ENCODE measurements at places on chromosomes 2 and 18.

DNA sequence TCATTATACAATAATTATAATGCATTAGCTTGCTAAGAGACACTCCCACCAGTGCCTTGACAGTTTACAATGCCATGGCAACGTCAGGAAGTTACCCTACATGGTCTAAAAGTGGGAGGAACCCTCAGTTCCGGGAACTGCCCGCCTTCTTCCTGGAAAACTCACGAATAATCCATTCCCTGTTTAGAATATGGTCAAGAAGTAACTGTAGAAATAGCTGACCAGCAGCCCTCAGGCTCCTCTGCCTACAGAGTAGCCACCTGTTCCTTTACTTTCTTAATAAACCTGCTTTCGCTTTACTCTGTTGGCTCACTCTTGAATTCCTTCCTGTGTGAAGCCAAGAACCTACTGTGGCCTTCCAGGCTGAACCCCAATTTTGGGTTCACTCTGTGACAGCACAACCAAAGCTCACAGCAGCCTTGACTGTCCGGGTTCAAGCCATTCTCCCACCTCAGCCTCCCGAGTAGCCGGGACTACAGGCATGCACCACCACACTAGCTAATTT, 20.0 kb upstream of the PTPN2 start:
- no peak for DNase-seq

DNA sequence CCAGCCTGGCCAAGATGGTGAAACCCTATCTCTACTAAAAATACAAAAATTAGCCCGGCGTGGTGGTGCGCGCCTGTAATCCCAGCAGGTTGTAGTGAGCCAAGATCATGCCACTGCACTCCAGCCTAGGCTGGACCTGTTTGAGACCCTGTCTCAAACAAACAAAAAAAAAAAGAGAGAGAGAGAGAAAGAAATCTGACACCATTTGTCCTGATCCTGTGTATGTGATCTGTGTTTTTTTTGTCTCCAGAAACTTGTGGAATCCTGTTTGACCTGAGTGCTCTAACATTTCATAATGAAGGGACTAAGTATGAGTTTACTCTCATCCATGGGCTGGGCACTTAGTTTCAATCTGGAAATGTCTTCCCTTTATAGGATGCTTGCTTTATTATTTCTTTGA, 6.4 kb upstream of the ITPRIPL1 start:
- DNase-seq: no peak

GRCh38 chr2:167749016-167749415, 498.4 kb downstream of the STK39 start:
- DNase-seq: no peak

DNA sequence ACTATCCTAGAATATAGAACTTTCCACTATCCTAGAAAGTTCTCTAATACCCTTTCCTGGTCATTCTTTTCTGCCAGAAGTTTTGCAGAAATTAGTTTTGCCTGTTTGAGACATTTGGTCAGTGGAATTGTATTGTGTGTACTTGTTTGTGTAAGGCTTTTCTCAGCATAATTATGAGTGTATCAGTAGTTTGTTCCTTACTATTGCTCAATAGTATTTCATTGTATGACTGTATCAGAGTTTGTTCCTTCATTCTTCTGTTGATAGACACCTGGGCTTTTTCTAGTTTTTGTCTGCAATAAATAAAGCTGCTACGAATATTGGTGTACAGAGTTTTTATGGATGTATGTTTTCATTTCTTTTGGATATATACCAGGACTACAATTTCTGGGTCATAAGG, 27.2 kb downstream of the CCDC138 start:
- no peak for DNase-seq

- no peak for DNase-seq
Observed at GRCh38 chr2:12990523-12990922, 273.8 kb downstream of the TRIB2 start.

Measured in NCI-H187 treated with DMSO at 0.1 percent for 48 hours (cell line).